Activated CD4-positive, alpha-beta memory T cell treated with anti-CD3 and anti-CD28 coated beads for 36 hours (primary cell): ENCODE measurements at places on chromosomes 16 and 17.

DNA sequence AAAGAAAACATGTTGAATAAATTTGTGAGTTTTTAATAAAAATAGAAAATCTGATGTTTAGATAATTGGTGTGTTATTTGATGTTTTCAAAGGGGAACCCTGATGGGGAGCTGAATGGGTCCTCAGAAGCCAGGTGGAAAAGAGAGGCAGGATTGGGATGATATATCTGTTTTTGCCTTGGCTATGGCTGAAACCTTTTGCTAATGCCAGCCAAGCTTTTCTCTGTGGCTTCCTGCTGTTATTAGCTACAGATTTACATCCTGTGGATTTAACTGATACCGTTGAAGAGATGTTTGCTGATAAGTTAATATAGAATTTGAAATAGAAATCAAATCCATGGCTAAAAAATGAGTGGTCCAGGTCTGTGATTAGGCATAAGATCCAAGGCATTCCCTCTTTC lies 4.2 kb upstream of the AATF start:
- no peak for DNase-seq

GRCh38 chr16:67456391-67457081 lies 24.4 kb downstream of the ATP6V0D1 start:
- DNase-seq, result no peak

DNA sequence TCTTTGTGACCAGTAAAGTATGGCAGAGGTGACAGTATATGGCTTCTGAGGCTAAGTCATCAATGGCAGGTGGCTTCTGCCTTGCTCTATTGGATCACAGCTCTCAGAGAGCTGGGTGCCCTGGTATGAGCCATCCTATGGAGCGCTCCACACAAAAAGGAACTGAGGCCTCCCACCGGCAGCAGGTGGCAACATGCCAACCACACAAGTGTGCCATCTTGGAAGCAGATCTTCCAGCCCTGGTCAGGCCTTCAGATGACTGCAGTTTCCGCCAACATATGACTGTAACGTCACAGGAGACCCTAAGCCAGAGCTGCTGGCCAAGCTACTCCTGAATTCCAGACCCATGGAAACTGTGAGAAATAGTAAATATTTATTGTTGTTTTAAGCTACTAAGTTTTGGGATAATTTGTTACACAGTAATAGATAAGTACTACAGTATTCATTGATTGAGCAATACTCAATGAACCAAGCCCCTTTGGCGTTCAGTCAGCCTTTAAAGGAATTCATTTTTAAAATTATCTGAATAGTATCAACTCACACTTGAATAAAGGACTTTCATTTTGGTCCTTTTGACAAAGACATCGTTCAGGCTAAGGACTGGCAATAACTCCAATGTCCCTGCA lies 69.4 kb upstream of the LHX1 start:
- no peak for DNase-seq

DNA sequence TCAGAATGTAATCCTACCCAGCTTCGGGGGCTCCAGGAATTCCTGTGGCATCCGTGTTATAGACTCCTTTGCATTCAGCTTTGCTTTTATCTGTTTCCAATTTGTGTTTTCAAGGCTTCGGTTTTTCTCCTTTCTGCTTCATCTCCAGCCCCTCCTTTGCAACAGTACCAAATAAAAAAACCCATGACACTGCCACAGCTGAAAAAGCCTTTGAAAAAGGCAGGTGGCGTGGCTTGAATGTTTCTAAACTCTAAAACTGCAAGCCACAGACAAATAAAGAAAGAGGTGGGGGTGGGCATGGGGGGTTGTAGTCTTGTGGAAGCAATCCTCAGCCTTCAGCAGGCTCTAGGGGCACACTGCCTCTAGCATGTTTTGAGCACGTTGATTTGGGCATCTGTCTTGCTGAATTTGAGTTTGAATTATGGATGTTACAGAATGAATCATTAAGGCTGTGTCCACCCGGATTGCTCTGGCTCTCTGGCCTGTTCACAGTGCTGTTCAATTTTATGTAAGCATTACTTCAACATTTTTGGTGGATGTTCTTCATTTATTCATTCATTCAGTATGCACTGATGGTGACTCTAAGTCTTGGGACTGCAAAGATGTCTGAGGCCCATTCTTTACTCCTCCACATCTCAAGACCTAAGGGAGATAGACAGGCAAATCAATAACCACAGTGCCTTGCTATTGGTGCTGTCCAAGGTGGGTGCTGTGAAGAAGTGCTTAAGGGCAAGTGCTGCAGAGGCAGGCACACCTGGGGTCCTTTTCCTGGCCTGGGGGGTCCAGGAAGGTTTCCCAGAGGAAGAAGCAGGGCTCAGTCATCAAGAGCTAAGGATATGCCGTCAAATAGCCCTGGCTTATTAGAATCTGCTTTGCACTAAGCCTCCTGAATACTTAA lies 77.4 kb downstream of the CDH13 start:
- DNase-seq, result no peak

- no peak for DNase-seq
These were observed 42.9 kb downstream of the HAPSTR1 start for GRCh38 chr16:9134306-9134705.

- no peak for DNase-seq
These were observed 2.8 kb downstream of the TRAF4 start for GRCh38 chr17:28746611-28747050.

DNA sequence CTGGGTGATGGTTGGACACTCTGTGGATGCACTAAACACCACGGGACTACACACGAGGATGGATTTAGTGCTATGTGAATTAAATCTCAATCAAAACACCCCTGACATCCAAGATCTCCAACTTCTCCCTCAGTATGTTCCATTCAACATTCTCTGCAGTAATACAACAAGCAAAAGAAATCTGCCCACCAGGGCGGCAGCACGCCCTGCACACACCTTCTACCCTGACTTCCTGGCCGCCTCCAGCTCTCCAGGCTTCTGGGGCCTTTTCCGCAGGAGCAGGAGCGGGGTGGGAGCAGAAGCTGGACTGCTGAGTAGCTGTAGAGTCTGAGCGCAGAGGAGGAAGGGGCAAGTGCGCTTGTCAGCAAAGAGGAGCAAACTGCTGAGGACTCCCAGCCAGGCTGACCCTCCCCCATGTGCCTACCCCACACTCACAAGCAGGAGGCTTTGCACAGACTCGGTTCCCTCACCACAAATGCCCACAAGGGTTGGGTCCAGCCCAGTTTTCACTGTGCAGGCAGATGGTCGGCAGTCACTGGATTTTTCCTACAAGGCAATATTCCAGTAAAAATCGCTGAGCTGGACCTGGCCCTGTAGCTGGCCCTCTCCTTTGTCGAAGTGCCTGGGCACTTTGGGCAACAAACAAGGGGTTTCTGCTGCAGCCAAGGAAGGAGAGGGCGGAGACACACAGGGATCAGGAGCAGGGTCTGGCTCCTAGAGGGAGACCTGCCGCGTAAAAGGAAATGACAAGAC lies 22.8 kb downstream of the ZDHHC7 start:
- no peak for DNase-seq

- DNase-seq, result peak; percentile 54
These were observed 790 bp downstream of the CRHR1 start for GRCh38 chr17:45784741-45785479.

DNA sequence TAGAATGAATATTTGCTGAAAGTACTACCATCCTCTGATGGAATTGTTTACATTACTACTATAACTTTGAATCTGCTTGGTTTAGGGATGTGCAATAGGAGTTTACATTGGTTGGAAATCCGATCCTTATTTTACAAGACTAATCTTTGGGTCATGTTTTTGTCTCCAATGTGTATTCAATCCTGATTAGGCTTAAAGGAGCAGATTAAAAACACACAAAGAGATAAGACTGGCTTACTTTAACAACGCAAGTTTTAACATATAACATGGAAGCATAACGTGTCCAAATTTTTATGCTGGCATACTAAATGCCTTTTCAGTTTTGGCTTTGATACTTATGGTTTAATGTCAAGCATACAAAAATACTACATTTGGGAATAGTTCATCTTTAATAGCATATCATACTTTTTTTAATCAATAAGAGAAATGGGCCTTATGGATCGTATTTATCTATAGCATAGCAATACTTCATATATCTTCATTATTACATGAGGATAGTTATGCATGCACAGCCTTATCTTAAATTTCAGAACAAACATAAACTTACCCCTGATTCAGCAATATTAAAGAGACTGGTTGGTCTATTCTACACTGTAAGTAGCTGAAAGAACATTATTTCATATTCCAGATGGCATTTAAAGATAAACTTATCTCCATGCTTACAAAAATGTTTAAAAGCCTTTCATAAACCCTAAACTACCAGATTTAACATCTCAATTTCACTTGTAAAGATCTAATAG lies 69.9 kb upstream of the NACA2 start:
- DNase-seq, result no peak

- no peak for DNase-seq
These were observed 13.2 kb downstream of the DYNLRB2 start for GRCh38 chr16:80554033-80554432.

- DNase-seq, result no peak
These were observed 7.9 kb downstream of the SPOP start for GRCh38 chr17:49670002-49670401.

DNA sequence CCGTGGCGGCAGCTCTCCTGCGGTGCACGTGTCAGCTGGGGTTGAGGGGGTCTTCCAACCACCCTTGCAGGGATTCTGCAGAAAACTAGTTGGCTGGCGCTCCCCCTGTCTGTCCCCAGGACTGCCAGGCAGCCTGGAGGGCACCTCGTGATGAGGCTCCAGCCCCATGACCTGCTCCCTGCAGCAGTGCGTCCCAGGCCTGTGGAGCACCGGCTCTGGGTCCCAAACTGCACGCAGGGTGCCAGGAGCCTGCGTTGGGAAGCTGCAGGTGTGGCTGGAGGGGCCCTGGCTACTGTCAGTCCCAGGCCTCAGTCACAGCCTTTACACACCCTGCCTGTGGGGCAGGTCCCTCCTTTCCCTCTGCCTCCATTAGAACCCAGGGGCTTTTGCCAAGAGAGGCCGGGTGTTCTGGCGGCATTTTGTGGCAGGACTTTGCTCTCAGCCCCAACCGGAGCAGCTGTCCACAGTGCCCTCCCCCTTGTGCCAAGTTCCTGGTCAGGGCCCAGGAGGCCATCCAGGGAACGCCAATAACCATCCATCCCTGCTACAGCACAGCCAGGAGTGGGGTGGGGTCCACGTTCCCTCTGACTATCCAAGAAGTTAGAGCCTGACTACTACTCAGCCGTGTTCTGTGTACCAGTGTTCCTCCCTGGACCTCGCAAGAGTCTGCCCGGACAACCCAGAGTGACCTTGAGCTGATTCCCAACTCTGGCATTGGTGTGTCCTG lies 9.2 kb downstream of the CHMP6 start:
- no peak for DNase-seq

GRCh38 chr17:80827646-80828643 lies 163.7 kb upstream of the CHMP6 start:
- no peak for DNase-seq

DNA sequence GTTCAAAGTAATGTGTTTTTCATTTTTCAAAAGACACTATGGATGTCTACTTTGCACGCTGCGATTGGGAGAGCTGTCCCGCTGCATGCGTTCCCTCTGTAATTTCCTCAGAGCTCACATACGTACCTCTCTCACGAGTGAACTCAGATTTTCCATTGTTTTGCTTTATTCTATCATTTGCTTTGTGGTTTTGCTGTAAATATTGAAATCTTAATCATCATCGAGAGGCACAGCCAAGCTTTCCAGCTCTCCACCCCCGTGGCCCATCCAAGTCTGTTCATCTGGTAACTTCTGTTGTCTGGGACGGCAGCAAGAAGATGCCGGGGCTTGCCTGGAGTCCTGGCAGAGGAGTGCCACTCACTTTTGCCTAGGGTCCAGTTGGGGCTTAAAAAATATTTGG lies 21.1 kb downstream of the TMC6 start:
- peak; percentile 40 for DNase-seq

- DNase-seq, result peak; percentile 36
These were observed 34.8 kb upstream of the XYLT2 start for GRCh38 chr17:50311112-50311460.

GRCh38 chr17:77425791-77426641 lies 285.2 kb downstream of the SEC14L1 start:
- DNase-seq, result no peak

- DNase-seq, result no peak
These were observed 11.9 kb downstream of the ITFG1 start for GRCh38 chr16:47448830-47449575.

DNA sequence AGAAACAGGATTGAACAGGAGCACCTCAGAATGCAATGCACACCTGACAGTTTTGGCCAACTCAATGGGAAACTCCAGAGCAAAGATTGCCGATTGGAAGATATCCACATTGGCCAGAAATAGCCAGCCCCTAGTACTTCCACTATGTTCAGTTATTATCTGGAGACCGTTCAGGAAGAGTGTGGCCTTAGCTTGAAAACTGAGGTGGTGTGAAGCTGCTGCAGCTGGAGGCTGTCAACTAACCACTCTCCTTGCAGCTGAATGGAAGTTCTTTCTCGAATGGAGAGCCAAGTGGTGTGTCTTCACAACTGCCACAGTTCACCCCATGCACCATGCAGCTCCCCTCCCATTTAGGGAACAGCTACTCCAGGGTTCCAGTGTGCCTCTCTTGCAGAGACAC lies 61.9 kb upstream of the DHX40 start:
- no peak for DNase-seq

DNA sequence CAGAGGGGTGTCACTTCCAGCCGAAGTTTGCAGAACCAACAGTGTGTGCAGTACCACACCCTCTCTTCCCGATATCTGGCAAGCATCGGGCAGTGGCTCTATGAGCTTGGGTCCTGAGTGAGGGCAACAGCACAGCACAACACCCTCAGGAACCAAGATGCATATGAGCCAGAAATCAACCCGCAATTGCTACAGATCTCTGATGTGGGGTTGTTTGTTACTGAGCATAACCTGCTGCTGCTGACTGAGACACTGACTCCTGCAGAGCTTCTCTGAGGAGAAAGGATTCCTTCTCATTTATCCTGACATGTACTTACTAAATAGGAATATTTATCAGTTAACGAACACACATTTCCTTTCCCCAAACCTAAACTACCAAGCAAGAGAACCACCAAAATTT lies 218.3 kb downstream of the RBFOX3 start:
- no peak for DNase-seq

- DNase-seq, result no peak
These were observed 20.4 kb downstream of the PRKCA start for GRCh38 chr17:66322764-66323163.

- DNase-seq, result no peak
These were observed 21.2 kb downstream of the CALB2 start for GRCh38 chr16:71379711-71380110.

DNA sequence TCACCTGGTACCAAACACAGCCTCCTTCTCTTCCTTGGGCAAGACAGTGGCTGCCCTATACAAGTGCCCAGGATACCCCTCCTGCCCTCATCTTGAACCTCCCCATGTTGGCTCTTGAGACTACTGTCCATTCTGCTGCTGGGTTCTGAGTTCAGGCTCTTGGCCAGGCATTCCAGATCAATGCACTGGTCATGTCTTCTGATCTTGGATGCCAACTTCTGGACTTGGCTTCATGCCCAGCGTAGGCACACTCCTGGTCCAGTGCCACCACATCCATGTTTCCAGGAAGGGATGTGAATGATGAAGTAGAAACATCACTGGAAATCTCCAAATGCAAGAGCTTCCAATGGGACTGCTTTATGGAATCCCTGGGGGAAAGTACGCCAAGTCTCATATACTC lies 51.5 kb downstream of the DYNLRB2 start:
- DNase-seq, result no peak

- DNase-seq, result no peak
These were observed 1343.6 kb downstream of the TP53TG3F start for GRCh38 chr16:34802848-34803599.
